GM03348 (cell line): ENCODE measurements at places on chromosomes 2 and 18.

DNA sequence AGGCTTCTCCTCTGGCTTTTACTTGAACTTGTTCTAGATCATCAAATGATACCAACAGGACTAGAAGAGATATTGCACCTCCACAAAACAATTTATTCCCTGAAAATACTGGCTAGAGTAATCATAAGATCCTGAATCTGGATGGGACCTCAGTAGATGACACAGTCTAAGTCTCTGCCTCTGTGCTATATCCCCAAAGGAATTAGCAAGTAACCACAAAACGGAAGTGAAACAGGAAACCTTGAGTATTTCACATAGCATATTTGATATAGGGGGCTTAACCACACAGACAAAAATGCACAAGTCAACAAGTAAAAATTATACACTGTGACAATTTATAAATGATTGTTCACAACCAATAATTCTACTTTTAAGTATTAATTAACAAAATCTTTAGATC, 456.9 kb upstream of the TNP1 start:
- DNase-seq = peak; percentile 67

GRCh38 chr2:241835611-241836010, 23.1 kb downstream of the PDCD1 start:
- DNase-seq = no peak

GRCh38 chr2:26725521-26725820, 32.9 kb downstream of the KCNK3 start:
- DNase-seq = no peak

DNA sequence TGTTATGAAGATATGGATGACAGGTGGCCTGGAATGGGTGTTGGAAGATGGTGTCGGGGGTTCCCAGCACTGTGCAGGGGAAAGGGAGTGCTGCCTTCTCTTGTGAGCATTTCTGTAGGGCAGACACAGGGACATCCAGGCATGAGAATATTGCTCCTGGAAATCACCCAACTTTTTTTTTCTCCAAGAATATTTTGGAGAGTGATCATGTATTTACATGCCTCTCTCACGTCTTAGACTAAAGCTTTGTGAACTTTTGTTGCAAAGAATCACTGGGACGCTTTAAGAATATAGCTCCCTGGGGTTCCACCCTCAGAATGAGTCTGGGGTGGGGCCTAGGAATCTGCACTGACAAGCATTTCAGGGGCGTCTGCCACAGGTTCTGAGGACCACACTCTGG, 68.7 kb downstream of the VWA3B start:
- DNase-seq = no peak

GRCh38 chr2:97953853-97954252, 41.9 kb downstream of the TMEM131 start:
- no peak for DNase-seq

- DNase-seq = no peak
Observed at GRCh38 chr2:180733330-180733729, 247.1 kb upstream of the UBE2E3 start.

- no peak for DNase-seq
Observed at GRCh38 chr2:236706803-236707202, 137.2 kb downstream of the ACKR3 start.

DNA sequence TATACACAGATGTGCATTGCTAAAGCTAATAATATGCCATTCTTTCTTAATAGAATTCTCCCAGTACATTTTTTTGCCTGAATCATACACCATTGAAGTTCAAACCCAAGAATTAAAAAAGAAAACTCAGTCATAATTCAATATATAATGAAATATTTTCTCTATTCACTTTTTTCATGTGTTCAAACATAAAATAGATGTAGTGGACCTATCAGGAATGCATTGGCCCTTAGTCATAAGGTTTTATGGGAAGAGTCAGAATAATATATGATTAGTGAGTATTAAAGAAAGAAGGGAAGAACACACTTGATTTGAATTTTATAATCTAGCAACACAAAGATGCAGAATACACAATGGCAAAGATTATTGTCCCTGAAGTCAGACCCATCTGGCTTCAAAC, 297.0 kb upstream of the COL3A1 start:
- no peak for DNase-seq

- no peak for DNase-seq
Observed at GRCh38 chr18:23200756-23201155, 65.5 kb downstream of the CABLES1 start.

DNA sequence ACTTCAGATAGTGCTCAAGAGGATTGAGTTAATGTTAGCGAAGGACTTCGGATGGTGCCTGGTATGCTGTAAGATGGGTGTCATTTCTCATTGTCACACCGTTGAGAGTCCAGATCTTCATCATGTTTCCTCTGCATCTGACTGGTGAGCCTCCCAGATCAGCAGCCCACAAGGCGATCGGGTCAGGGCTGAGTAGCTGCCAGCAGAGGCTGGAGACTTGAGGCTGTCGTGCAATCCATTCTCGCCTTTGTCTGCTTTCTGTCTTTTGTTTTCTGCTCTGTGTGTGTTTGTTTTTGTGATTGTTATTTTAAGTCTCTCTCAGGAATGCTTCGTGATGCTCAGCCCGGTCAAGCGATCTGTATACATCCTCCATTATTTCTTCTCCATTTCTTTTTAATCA, 95.8 kb downstream of the TGOLN2 start:
- no peak for DNase-seq

- DNase-seq = no peak
Observed at GRCh38 chr18:58796220-58796619, 68.5 kb upstream of the ZNF532 start.

- DNase-seq = no peak
Observed at GRCh38 chr2:71850306-71850801, 297.3 kb downstream of the CYP26B1 start.

- DNase-seq = peak; percentile 40
Observed at GRCh38 chr18:5439986-5440696, 103.7 kb downstream of the EPB41L3 start.

GRCh38 chr2:134246154-134246874, 7.6 kb upstream of the MGAT5 start:
- DNase-seq = no peak

GRCh38 chr2:12271589-12271984, 445.1 kb upstream of the TRIB2 start:
- no peak for DNase-seq

DNA sequence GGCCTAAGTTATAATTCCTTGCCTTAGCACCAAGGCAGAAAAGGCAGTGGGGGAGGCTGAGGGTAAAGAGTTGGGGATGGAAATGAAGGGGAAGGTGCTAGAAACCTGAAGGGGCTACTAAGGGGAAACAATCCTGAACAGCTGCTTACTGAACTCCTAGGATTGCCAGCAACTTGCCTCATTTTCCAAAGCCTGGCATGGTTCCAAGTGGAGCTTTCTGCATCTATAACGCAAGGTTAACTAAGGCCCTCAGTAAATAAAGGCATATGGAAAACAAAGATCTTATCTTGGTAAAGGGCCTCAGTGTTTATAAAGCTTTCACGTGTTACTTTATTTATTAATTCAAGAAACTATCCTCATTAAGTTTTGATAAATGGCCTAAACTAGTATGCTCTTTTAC, 10.9 kb downstream of the MEP1B start:
- no peak for DNase-seq

DNA sequence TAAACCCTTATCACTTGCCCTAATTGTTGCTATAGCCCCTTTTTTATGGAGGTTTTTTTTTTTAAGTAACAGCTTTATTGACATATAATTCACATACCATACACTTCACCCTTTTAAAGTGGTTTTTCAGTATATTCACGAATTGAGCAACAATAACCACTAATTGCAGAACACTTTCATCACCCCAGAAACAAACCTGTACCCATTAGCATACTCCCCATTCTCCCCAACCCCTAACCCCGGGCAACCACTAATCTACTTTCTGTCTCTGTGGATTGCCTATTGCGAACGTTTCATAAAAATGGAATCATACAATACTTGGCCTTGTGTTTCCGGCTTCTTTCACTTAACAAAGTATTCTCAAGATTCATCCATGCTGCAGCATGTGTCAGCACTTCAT, 213.6 kb downstream of the ATAD2B start:
- DNase-seq = no peak

GRCh38 chr2:217974389-217975005, 28.3 kb downstream of the TNS1 start:
- DNase-seq = no peak

- DNase-seq = no peak
Observed at GRCh38 chr2:105052773-105053172, 14.9 kb downstream of the MRPS9 start.

DNA sequence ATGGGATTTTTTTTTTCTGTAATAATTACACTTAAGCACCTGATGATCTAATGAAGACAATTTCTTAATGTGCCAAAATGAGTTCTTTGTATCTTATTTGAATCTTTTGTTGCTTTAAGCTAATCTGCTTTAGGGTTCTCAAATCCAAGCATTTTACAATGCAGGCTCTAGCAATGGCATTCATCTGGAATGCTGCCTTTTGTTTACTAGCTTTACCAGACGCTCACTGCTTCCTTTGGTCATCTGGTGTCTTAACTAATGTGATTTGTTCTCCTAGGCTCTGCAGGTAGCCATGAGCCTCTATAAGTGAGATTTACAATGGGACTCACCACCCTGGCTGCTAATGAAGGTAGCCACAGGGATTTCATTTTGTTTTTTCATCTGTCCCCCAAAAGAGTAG, 100.3 kb downstream of the GREB1L start:
- no peak for DNase-seq

- DNase-seq = no peak
Observed at GRCh38 chr2:2664989-2665833, 334.1 kb upstream of the MYT1L start.

DNA sequence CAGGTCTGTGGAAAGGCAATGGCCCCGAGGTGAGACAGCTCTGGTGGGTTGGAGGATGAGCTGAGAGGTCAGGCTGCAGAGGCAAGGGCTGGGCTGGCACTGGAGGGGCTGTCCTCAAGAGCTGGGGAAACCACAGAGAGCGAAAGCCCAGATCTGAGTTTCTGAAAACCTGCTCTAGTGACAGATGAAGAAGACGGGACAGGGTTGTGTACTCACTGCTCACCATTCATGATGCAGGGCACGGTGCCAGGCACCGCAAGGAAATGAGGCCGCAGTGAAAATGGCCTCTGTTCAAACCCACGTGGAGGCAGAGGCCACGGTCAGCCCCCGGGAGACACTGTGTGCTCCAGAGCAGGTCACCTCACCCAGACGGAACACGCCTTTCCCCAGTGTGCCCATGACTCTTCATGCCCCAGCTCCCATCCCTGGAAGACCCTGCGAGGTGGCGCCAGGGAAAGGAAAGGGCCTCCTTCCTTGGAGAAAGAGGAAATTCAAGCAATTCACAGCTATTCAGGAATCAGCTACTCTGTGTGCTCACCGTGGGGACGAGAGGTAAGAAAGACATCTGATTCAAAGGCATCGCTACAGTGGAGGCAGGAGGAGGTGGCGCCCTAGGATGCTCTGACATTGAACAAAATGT, 24.3 kb upstream of the ID2 start:
- DNase-seq = no peak

DNA sequence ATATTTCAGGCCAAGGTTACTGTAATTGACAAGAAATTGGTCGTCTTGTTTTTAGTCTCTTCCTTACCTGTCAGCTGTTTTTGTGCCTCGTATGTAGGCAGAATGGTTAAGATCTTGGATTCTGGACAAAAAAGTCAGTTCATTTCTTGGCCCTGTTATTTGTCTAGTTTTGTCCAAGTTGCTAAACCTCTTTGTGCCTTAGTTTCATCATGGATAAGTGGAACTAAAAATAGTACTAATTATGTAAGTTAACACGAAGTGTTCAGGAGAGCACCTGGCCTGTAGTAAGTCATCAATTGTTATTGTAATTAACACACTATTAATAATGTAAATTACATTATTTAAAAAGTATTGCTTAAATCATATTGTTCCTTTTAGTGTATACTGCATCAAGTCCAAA, 148.0 kb downstream of the PARD3B start:
- DNase-seq = no peak

DNA sequence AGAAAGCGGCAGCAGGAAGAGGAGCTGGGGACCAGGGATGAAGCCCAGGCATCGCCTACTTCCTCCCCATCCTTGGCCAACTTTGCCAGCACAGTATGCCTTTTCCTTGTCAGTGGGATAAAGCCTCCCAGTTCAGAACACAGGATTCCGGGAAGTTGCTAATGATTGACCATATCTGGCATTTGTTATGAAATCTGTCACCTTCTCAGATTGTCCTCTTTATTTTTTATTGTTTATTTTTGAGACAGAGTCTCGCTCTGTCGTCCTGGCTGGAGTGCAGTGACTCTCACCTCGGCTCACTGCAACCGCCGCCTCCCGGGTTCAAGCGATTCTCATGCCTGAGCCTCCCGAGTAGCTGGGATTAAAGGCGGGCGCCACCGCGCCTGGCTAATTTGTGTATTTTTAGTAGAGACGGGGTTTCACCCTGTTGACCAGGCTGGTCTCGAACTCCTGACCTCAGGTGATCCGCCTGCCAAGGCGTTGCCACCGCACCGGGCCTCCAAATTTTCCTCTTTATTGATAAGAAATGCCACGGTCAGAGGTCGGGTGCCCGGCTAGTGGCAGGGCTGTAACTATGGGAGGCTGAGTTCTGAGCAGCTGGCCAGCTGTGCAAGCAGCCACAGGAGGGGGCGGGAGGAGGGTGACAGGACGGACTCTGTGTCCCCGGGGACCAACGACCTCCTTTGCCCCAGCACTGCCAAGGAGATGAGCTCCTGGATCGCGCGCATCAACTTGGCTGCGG, 24.4 kb downstream of the PSD4 start:
- no peak for DNase-seq

GRCh38 chr2:20226152-20226545, 1.2 kb upstream of the SDC1 start:
- no peak for DNase-seq

DNA sequence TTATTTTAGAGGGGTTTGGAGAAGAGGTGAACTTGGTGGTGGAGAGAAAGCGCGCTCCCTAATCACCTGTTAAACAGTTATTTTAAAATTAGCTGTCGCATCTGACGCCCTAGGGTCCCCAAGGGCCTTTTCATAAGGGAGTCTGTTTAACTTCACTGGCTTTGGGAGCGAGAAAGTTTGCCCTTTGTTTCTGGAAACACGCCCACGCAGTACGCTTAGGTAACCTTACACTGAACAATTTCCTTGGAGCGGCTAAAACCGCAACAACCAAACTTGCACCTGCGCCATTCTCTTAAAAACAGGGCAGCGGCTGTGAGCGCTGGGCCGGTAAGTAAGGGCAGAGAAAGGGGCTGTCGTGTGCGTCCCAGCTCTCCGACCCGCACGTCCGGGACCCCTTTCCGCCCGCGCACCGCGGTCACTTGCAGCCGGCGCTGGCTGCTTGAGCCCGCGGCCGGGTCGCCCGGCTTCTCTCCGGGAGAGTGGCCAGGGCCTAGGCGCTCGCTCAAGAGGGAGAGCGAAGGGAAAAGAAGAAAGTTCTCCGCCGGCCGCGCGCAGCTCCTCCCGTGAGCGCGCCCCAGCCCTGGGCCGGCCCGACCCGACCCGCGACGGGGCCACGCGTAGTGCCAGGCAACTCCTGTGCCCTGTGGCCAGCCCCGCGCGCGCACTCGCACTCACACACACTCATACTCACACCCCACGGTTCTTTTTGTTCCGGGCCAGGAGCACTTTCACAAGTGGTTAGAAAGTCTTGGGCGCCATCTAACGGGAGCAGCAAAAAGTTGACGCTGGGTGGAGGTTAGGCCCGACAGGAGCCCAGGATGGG, 19.2 kb downstream of the POU3F3 start:
- DNase-seq = peak; percentile 87

- no peak for DNase-seq
Observed at GRCh38 chr2:138235041-138235440, 266.5 kb upstream of the SPOPL start.
